ENCODE measurements at places on chromosomes 16 and 17.

- DNase-seq: no peak
Measured at GRCh38 chr16:88045820-88046303, 94.6 kb downstream of the BANP start.

- DNase-seq: peak; percentile 71
Measured at GRCh38 chr17:37744961-37745800, at the start of gene HNF1B. TSS of gene HNF1B (minus strand) at chr17:37745059. CDS start at chr17:37744884, 175 bp downstream.

- DNase-seq: no peak
Measured at GRCh38 chr16:65386672-65387071, 264.8 kb upstream of the CDH11 start.

- DNase-seq: no peak
Measured at GRCh38 chr17:60080545-60080944, 1.8 kb upstream of the HEATR6 start.

DNA sequence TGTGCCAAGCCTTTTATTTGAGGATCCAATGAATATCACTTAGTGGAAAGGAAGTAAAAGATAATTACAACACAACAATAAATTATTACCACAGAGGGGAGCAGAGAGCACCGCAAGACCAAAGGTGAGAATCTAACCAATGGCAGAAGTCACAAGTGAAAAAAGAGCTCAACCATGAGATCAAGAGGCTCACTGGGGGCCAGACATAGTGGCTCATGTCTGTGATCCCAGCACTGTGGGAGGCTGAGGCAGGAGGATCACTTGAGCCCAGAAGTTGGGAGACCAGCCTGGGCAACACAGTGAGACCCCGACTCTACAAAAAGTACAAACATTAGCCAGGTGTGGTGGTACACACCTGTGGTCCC lies 17.7 kb downstream of the ANKRD11 start:
- no peak for DNase-seq

GRCh38 chr17:66704858-66705520 lies 129.9 kb upstream of the CACNG5 start:
- DNase-seq: no peak

DNA sequence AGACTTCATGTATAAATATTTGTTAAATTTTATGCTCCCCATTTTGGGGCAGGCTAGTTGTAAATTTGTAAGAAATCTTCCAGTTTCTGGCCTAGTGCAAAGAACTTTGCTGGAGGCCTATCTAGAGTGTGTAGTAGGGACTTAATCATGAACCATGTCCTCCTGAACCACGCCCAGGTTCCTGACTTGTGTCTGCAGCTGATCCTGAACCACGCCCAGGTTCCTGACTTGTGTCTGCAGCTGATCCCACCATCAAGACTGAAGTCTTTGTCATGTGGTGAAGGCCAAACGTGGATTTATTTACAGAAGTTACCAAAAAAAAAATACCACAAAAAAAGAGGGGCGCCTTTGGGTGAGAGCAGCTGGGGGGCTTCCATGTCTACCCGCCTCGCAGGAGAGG lies 33.1 kb downstream of the LMF1 start:
- no peak for DNase-seq

- no peak for DNase-seq
Measured at GRCh38 chr17:7830616-7831015, 3.4 kb upstream of the KDM6B start.

GRCh38 chr17:75755990-75756389 lies 9.0 kb downstream of the GALK1 start:
- no peak for DNase-seq

DNA sequence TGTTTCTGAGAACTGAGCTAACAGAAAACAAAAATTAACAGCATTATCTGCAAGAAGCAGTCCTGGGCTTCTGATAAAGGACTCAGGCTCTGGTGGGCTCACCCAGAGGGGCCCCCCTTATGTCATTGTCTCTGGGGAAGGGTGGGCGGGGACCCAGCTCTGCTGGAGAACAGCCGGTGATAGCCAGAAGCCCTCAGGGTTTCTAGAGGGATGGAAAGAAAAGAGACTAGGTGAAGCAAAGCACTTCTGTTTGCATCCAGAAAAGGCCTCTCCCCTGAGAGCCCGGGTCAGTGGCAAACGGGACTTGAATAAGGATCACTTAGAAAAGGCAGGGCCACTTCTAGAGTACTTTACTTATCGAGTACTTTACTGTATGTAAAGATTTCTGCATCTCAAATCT lies 7.0 kb upstream of the CDC42EP4 start:
- DNase-seq: no peak

DNA sequence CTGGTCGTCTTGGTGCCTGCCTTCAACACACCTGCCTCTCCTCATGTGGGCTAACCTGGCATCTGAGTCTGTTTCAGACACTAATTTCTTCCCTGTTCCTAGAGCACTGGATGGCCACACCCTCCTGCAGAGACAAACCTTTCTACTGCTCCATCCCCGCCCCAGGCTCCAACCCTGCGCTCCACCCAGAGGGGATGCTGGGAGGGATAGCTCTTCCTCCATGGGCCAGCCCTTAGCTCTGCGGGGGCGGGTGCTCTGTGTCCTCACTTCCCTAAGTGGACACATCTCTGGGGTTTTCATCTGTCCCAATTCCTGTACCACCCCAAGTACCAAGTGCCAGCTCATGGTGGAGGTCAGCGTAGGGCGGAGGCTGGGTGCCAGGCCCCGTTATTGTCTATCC lies 11.0 kb upstream of the CRISPLD2 start:
- no peak for DNase-seq

GRCh38 chr16:72301523-72302236 lies 129.7 kb upstream of the PMFBP1 start:
- DNase-seq: no peak

DNA sequence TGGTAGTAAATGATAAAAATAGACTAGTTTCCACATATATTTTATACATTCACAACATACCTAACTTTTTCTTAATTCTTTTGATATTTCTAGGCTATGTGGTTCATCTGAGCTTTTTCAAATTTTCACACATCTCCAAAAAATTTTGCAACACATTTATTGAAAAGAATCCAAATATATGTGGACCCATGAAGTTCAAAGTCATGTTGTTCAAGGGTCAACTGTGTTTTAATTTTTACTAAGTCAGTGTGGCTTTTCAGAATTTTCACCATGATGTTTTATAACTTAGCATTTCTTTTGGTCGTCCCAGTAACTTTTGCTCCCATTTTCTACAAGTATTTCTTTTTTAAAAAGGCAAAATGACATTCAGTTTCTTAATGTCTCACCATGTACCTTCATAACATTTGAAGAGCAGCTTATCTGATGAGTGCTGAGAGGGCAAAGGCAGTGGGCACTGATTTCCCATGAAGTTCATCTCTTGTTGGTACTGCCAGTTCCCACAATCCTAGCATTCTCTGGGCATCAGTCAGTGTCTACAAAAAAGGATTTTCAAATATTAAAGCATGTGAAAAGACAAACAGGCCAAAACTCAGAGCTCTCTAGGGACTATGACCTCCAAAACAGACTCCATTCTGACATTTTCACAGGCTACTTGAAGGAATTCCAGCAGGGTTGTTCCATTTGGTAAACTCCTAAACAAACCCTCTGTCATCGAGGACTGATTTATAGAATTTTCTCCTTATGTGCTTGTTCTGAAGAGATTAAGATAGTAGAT lies 80.3 kb downstream of the MRTFB start:
- no peak for DNase-seq

GRCh38 chr16:67277294-67277998 lies 1.9 kb upstream of the PLEKHG4 start:
- DNase-seq: peak; percentile 98

- DNase-seq: peak; percentile 57
Measured at GRCh38 chr17:41648411-41649195, 24.2 kb upstream of the KRT17 start.

- DNase-seq: no peak
Measured at GRCh38 chr16:14028202-14028601, 42.9 kb upstream of the MRTFB start.

DNA sequence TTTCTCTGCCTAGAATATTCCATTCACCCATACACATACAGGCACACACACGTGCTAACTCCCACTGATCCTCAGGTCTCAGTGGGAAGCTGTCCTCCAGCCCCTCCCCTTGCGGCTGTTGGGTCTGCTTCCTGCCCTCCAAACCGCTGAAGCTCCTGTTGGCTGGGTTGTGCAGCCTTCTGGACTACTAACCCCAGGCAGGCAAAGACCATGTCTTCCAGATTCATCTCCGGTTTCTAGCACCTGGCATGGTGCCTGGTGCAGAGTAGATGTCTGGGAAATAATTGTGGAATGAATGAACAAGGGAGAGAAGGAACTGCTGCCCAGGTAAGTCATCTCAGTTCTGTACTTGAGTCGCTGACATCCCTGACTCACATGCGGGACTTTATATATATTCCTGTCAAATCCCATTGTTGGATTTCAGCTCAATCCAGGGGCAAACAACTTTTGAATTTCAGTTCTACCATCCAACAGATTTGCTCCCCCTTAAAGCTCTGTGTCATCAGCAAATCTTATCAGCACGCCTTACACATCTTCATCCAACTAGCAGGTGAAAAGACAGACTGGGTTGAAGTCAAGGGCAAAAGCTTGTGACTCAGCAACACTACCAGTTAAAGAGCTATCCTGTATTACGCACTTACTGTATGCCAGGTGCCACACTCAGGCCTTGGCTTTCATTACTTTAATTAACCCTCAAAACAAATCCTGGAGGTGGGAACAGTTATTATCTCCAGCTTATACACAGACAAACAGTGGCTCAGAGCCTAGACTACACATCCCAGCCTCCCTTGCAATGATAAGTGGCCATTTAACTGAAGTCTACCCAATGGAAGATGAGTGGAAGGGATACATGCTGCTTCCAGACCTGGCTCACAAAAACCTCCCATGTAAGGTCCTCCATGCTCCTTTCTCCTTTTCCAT lies 51.1 kb downstream of the SRCIN1 start:
- no peak for DNase-seq
